ENCODE measurements at places on chromosomes 16 and 17.

GRCh38 chr16:67528222-67528869 lies at the start of gene RIPOR1:
Gene RIPOR1, plus strand, starts transcription at chr16:67528829. Its CDS starts 9,618 bp downstream, at chr16:67538447.
- DNase-seq: no peak

- peak; percentile 35 for DNase-seq
Measured at GRCh38 chr17:67245694-67246402, 852 bp upstream of the HELZ start.

DNA sequence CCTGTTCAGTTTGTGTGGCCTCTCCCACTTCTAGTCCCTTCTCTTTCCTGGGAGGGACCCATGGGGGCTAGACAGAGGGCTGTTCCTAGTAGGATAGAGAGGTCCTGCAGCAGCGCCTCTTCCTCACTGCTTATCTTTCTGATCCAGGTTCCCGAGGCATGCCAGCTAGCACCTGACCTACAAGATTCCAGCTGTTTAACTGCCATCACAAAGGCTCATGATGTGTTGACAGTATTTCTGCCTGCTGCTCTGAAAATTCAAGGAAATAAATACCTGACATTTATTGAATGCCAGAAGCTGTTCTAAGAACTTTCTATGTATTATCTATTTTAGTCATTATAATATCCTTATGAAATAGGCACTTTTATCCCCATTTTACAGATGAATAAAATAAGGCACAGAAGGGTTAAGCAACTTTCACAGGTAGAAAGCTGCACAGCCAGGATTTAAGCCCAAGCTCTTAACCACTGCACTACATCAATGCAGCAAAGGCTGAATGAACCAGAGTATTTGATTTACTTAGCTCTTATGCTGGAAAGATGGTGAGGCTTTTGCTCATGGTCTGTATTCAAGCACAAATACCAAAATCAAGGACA lies 38.8 kb downstream of the HEATR6 start:
- no peak for DNase-seq

GRCh38 chr17:3879591-3880417 lies 13.0 kb downstream of the CAMKK1 start:
- no peak for DNase-seq

GRCh38 chr17:32755045-32755805 lies 121.7 kb downstream of the MYO1D start:
- DNase-seq: no peak

- no peak for DNase-seq
Measured at GRCh38 chr17:79046916-79047280, 22.9 kb downstream of the C1QTNF1 start.

DNA sequence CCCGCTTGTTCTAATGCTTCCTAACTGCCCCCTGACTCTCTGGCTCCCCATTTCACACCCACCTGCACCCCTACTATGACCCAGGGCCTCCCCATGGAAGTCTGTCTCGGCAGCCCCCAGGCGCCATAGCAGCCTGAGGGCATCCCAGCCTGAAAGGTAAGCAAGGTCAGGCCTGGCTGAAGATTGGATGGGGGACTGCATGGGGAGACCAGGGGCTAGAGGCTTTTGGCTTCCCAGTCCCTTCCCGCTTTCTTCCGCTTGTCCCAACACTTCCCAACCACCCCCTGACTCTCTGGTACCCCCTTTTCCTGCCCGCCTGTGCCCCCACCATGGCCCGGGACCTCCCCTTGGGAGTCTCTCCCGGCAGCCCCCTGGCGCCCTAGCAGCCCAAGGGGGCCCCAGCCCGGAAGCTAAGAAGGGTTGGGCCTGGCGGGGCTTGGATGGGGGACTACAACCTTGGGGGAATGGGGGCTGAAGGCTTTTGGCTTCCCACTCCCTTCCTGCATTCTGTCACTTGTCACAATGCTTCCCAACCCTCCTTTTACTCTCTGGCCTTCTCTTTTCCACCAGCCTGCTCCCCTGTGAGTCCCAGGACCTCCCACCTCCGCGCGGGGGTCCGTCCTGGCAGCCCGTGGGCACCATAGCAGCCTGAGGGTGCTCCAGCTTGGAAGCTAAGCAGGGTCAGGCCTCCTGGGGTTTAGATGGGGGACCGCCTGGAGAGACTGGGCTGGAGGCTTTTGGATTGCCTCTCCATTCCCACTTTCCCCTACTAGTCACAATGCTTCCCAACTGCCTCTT lies 2288.4 kb downstream of the TP53TG3F start:
- DNase-seq: no peak
